ENCODE measurements at places on chromosomes 6 and 20.
A peak's percentile ranks its signal among the peaks of the same experiment; 100 is the strongest.

- DNase-seq: no peak
Measured at GRCh38 chr6:136795996-136796395, 3.7 kb upstream of the MAP3K5 start.

GRCh38 chr6:147709396-147710272 is 201.1 kb downstream of the SAMD5 start:
- peak; percentile 9 for DNase-seq

GRCh38 chr6:17591287-17591686 is 8.8 kb upstream of the FAM8A1 start:
- DNase-seq: no peak

- DNase-seq: peak; percentile 4
Measured at GRCh38 chr20:24018796-24019195, 30.2 kb upstream of the GGTLC1 start.

GRCh38 chr6:164917211-164917610 is 392.2 kb downstream of the C6orf118 start:
- DNase-seq: no peak

GRCh38 chr6:150680510-150680909 is 80.8 kb downstream of the PLEKHG1 start:
- DNase-seq: no peak

- DNase-seq: no peak
Measured at GRCh38 chr20:4111440-4112411, 96.4 kb upstream of the RNF24 start.

GRCh38 chr6:41428996-41429421 is 93.6 kb downstream of the NCR2 start:
- peak; percentile 66 for DNase-seq

DNA sequence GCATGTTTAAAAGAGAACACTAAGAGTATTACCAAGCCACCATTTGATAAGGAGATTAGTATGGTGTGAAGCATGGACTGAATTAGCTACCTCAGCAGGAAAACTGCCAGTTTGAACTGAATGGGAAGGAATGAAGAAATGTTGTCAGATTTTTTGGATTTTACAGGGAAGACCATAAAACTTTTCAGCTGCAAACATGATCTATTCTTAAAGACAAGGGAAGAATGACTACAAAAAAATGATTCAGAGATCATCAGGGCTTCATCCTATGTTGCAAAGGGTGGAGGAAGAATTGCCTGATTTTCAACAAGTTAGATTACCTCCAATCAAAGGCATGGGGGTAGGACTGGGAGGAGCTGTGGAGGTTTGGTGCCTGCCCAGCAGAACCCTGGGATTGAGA is 49.3 kb upstream of the MTRF1L start:
- no peak for DNase-seq

DNA sequence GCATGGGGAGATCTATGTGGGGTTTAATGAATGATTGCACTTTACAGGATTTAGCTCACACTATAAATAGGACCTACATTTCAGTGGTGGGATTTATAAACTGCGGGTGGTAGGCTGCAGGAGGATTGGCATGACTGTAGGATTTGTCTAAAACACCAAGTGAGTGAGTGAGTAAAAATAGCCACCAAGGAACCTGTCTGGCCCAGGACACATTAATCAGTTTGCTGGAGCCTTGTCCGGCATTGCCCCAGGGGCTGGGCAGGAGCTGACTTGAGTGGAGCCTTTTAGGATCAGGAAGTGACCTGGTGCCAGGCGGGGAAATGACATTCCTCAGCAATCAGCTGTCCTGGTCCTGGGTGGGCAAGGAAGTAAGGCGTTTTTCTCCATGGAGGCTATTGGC is 278.7 kb upstream of the PRND start:
- DNase-seq: no peak

- no peak for DNase-seq
Measured at GRCh38 chr6:55040102-55040848, 134.0 kb upstream of the HCRTR2 start.

DNA sequence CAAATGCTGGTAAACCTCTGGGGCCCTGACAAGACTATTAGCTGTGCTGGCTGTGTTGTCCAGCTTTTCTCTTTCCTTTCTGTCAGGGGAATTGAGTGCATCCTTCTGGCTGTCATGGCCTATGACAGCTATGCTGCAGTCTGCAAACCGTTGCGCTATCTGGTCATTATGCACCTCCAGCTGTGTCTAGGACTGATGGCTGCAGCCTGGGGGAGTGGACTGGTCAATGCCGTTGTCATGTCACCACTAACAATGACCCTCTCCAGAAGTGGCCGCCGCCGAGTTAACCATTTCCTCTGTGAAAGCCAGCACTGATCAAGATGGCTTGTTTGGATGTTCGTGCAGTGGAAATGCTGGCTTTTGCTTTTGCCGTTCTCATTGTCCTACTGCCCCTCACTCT is 20.3 kb downstream of the OR2B6 start:
- DNase-seq: no peak

GRCh38 chr20:40966516-40967185 is 62.0 kb upstream of the TOP1 start:
- no peak for DNase-seq

- no peak for DNase-seq
Measured at GRCh38 chr6:129859524-129859923, 1.6 kb downstream of the TMEM244 start.

- DNase-seq: no peak
Measured at GRCh38 chr6:44267252-44267651, 1.9 kb upstream of the NFKBIE start.

- no peak for DNase-seq
Measured at GRCh38 chr6:75201901-75202672, 3.8 kb downstream of the COL12A1 start.

DNA sequence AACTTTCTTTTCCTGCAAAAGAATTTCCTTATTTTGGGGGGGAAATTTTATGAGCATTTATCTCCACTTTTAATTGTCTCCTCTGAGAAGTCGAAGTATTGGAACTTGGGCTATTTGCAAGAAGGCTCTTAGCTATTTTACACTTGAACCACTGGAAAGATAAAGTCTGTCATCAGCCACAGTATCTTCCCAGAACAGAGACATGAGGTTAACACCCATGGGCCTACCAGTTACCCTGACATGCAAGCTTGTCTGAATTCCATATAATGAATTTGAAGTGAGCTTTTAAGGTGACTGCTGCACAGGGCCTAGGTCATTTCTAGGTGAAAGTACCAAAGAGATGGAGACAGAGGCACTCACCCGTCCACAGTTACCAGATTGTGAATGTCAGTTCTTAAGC is 193.1 kb downstream of the SIM1 start:
- no peak for DNase-seq

DNA sequence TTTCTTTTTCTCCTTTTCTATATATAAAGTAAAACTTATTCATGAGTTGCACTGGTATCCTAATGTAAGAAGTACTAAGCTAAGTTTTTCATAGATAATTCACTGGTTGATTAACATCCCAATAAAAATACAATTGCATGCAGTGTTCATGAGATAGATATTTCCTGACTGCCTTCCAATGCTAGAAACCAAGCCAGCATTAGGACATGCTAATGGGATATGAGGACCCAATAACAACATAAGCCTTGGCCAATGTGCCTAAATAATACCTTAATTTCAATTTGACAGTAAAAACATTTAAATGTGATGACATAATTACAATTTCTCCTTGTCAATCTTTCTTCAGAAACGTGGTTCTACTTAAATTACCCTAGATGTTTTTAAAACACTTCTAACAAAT is 152.7 kb downstream of the RNGTT start:
- DNase-seq: no peak

GRCh38 chr6:85460921-85461797 is 11.3 kb downstream of the NT5E start:
- no peak for DNase-seq

DNA sequence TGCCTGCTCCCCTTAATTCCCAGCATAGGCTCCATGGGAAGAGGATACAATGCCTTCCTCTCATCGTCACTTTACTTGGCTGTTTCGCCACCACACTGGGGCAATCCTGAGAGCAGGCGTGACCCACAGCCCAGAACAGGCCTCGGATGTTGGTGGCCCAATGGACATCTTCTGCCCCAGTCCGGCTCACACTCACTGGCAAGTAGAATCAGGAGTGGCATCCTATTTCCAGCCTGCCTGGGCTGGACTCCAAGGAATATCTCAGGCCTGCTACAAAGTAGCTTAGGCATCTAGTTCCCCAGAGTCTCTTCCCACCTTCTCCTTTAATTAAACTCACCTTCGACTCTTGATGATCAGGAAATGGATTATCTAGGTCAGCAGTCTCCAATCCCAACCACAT is 110.5 kb downstream of the LRFN2 start:
- no peak for DNase-seq

GRCh38 chr6:155247618-155248007 is 16.2 kb upstream of the CLDN20 start:
- peak; percentile 70 for DNase-seq

- DNase-seq: no peak
Measured at GRCh38 chr6:29826271-29826670, 1.4 kb upstream of the HLA-G start.

- no peak for DNase-seq
Measured at GRCh38 chr6:87293526-87293925, 28.9 kb upstream of the SMIM8 start.

DNA sequence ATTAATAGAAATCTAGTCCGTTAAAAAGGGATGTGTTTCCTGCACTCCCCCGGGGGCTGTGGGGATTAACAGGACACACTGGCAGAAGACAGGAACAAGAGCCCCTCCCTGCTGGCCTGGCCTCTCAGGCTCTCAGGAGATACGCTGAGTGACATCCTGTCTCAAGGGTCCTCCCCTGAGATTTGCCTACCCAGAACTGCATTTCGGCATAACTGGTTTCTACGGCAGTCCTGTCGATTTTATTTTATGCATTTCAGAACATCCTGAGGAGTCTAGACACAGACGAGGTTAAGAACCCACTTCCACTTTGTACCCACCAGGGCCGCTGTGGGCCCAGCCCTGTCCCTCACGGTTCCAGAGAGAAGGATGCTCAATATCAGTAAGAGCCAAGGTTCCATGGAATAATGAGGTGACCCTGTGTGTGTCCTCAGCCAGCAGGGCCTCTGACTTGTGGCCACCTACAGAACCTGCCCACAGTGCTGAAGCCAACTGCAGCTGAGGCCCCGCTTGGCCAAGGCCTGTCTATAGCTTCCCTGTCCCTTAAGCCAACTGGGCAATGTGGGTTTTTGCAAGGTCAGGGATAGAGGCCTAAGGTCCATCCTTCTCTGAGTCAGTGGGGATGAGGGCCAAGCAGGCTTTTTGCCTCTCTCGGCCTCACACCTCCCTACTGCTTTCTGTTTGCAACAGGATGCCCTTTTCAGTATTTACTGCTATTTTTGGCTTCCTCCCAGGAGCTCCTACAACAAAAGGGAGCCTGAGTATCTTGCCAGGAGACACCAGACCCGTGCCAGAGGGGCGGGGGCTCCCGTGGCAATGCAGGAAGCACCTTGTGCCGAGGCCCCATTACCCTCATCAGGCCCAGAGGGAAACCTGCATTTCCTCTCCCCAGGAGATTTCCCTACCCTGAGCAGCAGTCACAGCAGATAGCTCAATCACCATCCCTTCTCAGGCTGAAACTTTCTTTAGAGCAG is 14.7 kb downstream of the UQCC2 start:
- peak; percentile 60 for DNase-seq

GRCh38 chr20:40275738-40276137 is 413.3 kb downstream of the MAFB start:
- no peak for DNase-seq

GRCh38 chr6:143952060-143952778 is 55.8 kb downstream of the PLAGL1 start:
- no peak for DNase-seq

DNA sequence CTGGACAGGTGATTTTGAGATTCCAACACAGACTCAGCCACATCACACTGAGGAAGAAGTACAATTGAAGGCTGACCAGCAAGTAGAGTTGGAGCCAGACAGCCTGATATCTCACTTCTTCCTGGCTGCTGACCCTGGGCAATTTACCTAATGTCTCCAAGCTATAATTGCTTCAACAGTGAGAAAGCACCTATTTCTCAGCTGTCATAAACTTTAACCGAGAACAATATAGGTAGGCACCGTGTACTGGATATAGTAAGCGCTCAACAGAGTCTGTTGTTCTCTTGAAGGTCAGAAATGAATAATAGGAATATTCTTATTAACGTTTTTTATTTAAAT is 28.3 kb downstream of the STX7 start:
- DNase-seq: no peak

GRCh38 chr20:62321521-62321948 is 18.7 kb downstream of the ADRM1 start:
- DNase-seq: no peak

Data from SJSA1 (cell line).